ENCODE measurements at places on chromosomes 7 and 10.

DNA sequence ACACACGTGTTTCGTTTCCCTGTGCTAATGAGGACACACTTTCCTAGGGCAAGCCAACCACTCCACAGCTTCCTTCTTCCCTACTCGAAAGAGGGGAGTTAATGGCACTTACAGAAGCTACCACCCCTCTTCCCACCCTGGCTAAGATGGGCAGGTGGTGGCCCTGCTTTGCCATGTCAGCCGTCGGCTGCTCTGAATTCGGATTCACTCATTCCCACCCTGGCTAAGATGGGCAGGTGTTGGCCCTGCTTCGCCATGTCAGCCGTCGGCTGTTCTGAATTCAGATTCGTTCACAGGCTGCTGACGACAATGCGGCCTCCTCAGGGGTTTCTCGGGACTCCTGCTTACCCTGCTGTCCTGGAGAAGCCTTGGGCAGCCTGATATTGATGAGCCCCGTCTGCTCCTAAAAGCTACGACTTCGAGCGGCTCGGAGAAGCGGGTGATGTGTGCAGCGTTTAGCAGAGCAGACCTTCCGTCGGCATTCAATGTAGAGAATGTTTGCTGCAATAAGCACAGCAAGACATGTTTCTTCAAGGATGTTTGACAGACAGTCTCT lies 56.2 kb upstream of the PPP2R2D start:
- no peak for DNase-seq

DNA sequence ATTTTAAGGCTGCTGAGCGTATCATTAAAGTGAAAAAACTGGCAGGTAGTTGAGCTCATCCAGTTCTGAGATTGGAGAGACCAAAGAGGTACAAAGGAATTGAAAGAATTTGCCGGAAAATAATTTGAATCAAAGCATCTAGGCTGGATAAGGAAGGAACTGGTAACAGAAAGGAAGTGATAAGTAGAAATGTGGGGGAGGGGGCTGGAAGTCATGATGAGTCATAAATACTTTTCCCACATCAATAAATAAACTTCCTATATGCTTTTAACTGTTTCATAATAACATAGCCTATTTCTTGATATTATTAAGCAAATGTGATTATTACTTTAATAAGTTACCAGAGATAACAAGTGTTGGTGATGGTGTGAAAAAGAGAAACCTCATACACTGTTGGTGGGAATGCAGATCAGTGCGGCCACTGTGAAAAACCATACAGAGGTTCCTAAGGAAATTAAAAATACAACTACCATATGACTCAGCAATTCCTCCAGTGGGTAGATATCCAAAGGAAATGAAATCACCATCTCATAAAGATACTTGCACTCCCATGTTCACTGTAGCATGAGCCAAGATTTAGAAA lies 27.0 kb downstream of the ZNF438 start:
- no peak for DNase-seq

DNA sequence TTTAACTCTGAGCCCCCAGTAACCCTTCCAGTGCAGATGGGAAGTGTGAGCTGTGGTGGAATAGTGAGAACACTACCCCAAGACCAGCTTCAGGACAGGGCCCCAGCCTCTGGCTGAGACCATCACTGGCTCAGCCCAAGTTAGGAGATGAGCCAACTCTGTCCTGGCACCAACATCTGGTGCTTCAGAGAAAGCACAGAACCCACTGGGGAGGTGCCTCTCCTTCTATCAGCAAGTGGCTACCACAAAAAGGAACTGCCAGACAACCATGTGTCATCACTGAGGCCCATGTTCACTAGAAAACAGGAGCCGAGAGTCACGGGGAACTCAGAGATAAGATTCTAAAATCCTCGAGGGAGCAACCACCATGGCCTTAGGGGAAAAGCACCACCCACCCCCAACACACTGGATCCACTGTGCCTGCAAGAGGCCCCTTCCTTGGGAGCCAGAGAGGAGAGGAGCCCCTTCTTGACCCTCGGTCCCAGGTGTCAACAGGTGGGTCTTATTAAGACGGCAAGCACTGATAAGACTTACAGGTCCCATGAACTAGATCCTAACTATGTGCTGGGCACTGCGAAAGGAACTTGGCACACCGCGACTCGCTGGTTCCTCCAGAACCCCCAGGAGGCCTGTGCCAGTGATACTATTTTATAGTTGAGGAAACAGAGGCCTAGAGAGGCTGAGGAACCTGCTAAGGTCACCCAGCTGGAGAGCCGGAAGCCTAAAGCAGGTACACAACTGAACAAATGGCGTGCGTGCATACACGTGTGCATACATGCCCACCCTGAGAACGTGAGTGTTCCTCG lies 102.7 kb downstream of the FAM53B start:
- DNase-seq = peak; percentile 65

DNA sequence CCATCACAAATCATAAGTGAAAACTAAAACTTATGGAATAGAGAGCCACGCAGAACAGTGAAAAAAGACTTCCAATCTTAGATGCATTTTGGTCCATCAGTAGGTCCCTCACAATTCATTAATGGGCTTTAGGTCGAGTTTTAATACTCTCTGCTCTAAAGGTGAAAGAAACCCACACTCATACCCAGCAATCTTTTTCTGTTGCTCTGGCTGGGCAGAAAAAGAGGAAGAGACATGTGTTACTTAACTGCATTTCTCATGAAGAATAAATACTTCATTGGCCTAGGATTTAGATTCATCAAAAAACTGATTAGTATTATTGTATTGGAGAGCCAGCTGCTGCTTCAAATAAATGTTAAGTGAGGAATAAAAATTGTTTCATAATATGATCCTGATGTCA lies 645.7 kb downstream of the PHTF2 start:
- DNase-seq = no peak

- DNase-seq = no peak
Measured at GRCh38 chr7:29150856-29151255, 4.5 kb upstream of the CPVL start.

GRCh38 chr7:107151538-107151937 lies 17.3 kb upstream of the HBP1 start:
- DNase-seq = no peak

DNA sequence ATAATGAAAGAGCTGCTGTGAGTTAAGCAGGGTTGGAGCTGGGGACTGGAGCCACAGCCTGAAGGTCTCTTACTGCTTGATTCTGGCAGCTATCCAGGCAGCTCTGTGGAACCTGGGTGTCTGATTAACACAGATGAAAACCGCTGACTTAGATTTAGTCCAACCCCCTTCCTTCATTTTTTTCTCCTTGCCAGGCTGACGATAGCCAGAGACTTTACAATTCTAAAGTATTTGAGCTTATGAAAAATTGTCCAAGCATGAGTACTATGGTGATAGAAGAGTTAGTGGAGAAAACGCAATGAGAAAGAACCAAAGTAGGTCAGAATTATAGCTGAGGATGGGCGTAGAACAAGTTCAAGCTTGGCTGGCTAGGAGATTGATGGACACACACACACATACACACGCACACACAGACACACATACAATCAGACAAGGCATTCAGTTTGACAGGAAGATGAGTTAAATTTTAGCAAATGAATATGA lies 13.5 kb upstream of the GPR85 start:
- no peak for DNase-seq

DNA sequence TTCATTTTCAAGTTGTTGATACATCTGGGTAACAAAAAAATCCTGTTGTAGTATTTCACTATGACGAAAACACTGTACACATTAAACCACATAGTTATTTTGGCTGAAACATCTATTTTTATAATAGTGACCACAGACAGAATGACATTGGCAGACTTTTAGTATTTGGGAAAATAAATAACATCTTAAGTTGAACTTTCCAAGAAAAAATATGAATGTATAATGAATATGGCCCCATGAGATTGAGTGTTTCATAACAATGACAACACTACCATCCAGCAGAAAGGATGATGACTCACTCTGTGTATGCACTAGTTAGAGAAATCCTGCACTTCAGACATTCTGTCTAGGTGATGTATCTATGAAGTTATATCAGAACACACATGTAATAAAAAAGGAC lies 118.1 kb downstream of the SEMA3D start:
- no peak for DNase-seq

- no peak for DNase-seq
Measured at GRCh38 chr10:118792526-118792925, 37.8 kb upstream of the CACUL1 start.

- DNase-seq = no peak
Measured at GRCh38 chr7:143323653-143324052, 7.7 kb downstream of the CLCN1 start.

- no peak for DNase-seq
Measured at GRCh38 chr7:129908181-129908580, 44.6 kb downstream of the UBE2H start.

DNA sequence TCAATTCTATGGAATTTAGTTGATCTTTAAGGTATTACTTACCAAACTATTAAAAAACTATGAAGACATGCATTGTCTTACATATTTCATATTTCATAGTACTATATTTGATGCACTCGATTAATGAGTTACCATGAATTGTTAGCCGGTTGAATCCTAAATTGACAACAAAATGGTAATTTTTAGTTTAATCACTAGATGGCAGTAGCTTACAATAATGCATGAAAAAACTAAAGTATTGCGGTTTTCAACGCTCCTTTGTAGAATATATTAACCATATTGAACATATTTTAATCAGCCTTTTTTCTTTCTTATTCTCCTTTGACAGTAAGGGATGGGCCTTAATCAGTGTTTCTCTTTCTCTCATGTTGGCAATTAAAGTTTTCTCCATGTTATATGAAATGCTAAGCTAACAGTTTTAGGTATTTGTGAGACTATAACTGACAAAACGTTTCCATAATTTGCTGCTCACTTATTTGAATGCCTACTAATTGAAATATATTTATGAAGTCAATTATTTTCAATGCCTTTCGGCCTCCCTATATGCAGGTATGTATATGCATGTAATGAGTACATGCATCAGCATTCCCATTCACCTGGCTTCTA lies 48.5 kb upstream of the ARL4A start:
- DNase-seq = no peak

- DNase-seq = no peak
Measured at GRCh38 chr10:120039826-120040225, 147.3 kb downstream of the SEC23IP start.

- DNase-seq = no peak
Measured at GRCh38 chr10:132748135-132748534, 37.8 kb downstream of the NKX6-2 start.

DNA sequence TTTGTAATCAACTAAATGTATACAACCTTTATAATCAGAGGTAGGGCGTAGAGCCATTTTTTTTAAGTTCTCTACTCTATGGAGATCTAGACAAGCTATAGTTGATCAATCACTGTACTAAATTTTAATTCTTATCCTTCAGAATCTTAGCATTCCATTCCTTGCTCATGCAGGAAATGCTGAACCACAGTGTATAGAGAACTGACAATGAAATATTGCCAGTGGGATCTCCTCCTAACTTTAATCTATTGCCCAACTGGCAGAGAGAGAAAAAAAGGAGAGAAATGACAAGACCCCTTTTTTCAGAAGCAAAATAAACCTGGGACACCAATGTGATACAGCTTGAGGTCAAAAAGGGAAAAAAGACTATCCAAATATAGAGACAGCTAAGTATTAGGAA lies 26.4 kb upstream of the PPP3CB start:
- DNase-seq = no peak

GRCh38 chr7:46478046-46478445 lies 557.0 kb upstream of the IGFBP3 start:
- DNase-seq = no peak

- DNase-seq = no peak
Measured at GRCh38 chr7:122136078-122136477, 8.0 kb downstream of the AASS start.

DNA sequence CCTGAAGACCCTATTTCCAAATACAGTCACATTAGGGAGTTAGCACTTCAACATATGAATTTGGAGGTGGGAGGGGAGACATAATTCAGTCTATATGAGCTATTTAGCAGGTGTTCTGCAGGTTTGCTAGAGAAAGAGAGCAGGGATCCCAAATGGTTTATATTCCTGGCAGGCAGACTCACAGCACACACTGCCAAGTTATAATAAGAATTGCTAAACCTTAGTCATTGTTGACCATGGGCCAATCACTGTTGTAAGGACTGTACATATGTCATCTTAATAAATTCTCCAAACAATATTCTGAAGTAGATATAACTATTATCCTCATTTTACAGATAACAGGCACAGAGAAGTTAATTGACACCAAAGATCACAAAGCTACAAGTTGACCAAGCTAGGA lies 1.5 kb upstream of the CCDC3 start:
- no peak for DNase-seq

GRCh38 chr7:73983437-73984164 lies 44.4 kb upstream of the ELN start:
- DNase-seq = no peak

DNA sequence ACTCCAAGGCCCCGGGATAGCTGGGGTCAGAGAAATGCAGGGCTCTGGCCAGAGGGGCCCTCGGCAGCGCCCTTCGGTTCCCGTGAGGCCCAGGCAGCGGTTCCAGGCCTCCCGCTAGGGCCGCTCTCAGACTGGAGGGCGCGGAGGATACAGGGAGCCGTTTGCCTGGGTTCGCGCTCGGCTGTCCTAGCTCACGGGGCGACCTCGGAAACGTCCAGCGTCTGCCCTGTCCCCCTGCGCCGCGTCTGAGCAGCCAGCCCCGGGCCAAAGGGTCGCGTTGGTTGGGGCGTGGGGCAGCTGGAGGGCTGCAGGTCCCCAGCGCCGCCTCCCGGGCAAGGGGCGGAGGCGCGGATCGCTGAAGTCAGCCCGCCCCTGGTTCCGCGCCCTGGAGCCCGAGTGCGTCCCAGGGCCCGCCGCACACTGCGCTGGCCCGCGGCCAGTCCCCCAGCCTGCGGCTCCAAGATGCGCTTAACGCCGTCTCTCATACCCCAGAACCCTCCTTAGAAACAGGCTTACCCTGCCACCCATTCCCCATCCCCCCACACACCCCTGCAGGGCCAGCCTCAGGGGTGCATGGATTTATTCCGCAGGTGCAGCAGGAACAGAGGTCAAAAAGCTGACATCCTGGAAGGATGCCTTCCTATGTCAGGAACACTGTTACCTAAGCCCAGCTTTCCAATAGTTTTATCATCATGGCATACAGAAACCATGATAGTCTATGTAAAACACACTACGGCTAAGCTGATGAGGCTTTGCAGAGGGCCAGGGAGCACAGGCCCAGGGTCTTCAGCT lies 22.1 kb upstream of the OPN4 start:
- DNase-seq = no peak

DNA sequence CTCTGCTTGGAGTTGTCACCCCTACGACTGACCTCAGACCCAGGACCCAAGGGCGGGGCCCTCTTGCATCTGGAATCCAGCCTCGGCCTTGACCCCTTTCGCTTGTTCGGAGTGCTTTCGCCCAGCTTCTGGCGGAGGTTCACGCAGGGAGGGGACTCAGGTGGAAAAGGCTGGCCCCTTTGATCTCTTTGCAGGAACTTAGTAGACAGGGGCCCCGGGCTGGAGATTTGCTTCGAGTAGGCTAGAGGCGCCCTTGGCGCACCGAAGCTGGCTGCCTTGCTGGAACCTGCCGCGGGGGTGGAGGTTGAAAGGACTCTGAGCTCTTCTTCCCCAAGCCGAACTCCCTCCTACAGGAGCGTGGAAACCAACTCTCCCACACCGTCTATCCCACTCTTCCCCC lies 255.1 kb downstream of the OTUD1 start:
- DNase-seq = no peak

Data from central memory CD8-positive, alpha-beta T cell (primary cell).